ENCODE measurements at places on chromosomes 7 and 10.

- DNase-seq, result no peak
Measured at GRCh38 chr10:75606203-75606779, 174.9 kb downstream of the LRMDA start.

DNA sequence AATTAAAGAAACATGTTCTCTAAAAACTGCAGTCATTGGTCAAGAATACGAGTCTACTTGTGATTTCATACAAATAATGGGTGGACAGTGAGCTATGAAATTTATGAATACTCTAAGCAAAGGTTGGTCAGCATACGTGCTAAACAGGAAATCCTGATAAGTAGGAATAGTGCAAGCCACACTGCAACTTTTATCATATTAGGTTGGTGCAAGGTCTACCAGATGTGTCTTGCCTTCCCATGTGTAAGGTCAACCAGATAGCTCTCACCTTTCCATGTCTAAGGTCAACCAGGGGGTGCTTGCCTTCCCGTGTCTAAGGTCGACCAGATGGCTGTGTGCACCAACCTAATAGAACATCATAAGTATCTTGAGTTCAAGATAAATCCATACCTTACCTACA, 2.0 kb upstream of the ITGB1 start:
- DNase-seq, result no peak

- peak; percentile 22 for DNase-seq
Measured at GRCh38 chr7:45890902-45891461, 2.7 kb downstream of the IGFBP1 start.

GRCh38 chr10:58795560-58795959, 282.9 kb downstream of the BICC1 start:
- DNase-seq, result no peak
